Stimulated activated CD4-positive, alpha-beta T cell treated with anti-CD3 and anti-CD28 coated beads, Interleukin-2, amount 100 ng/mL, for 48 hours (primary cell): ENCODE measurements at places on chromosomes 1 and 21.
A peak's percentile ranks its signal among the peaks of the same experiment; 100 is the strongest.

- no peak for DNase-seq
Observed at GRCh38 chr1:181135437-181135731, 46.9 kb downstream of the IER5 start.

DNA sequence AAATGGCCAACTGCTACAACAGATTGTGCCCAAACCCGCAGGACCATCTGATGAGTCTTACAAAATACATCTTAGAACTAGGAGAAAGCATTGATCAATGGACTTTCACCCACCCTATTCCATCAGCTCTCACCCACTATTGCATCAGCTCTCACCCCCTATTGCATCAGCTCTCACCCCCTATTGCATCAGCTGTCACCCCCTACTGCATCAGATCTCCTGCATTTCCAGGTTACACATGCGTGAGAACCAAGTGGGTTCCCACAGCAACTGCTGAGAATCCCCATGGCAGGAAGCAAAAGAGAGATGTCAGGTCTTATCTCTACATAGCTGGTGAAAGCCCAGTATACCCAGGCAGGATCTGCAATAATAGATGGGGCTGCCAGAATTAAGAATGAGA lies 533.5 kb downstream of the LTN1 start:
- DNase-seq, result no peak

DNA sequence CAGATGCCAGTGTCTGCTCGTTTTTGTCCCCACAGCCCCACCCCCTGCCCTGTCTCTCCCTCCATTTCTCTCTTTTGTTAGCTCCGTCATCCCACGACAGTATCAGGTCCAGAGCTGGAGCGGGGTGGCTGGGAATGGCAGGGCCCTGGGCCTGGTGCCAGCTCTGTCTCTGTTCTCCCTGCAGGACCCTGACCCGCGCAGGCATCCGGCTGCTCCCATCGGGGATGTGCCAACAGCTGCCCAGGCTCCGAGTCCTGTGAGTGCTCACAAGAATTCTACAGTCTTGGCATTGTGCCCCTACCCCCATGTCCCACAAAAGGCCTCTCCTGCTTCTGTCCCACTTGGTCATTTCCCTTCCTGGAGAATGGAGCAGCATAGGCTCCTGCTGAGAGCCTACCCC lies 37.4 kb downstream of the UBE2T start:
- no peak for DNase-seq

DNA sequence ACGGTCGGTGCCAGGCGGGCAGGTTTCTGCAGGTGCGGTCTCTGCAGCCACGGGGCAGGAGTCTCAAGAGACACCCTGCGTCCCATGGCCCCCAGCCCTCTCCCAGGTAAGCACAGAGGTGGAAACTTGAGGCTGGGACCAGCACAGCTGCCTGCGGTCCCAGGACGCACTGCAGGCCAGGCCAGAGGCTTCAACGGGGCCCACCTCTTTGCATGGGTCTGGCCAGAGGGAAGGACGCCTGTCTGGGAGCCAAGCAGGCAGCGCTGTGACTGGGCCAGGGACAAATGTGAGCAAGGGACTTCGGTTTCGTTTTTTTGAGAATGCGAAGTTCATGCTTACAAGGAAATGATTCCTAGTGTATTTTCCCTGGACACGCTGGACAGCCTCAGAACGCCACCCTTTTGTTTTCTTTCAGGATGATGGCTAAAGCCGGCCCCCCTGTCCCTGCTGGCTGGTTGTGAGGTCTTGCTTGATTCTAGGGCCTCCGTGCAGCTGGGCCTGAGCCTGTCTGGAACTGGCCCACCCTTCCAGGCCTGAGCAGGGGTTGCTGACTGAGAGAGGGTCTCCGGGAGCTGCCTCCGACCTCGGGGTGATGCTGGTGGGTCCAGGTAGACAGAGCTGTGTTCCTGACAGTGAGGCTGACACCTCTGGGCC lies 38.3 kb downstream of the MORN1 start:
- DNase-seq, result no peak

- no peak for DNase-seq
Observed at GRCh38 chr1:69246710-69247109, 321.0 kb upstream of the LRRC7 start.

- DNase-seq, result no peak
Observed at GRCh38 chr1:231629132-231629531, 2.5 kb downstream of the DISC1 start.

DNA sequence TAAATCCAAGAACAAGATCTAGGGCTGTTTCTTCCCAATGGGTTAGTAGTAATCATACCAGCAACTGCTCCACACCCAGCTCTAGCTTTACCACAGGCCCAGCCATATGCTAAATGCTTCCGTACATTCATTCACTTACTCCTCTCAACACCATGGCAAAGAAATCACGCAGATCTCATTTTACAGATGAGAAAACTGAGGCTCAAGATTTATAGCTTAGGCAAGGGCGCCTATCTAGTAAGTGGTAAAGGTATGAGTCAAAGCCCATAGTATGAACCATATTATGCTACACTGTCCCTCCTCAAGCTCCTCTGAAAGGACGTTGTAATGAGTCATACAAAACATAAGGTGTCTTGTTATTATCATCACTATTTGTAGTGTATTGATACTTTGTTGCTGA lies 82.2 kb downstream of the NIBAN1 start:
- no peak for DNase-seq

- DNase-seq, result no peak
Observed at GRCh38 chr1:55926906-55927471, 652.4 kb downstream of the PLPP3 start.

GRCh38 chr1:160260406-160261382 lies 1.7 kb downstream of the DCAF8 start:
- no peak for DNase-seq

DNA sequence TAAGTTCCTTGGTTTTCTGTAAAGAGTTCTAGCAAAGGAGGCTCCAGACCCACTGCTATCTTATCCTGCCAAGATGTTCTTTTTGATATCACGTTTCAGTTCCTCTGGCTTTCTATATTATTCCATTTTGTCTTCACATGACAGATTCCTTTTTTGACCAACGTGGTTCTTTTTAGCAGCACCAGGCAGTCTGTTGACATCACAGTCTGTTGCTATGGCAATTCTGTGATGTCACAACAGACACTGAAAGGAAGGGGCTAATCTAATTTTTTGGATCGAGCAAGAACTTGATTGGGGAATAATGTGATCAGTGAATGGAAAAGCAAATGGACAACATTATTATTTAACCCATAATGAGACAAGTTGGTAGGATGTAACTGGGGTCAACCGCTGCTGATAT lies 64.5 kb upstream of the GOLT1A start:
- no peak for DNase-seq

DNA sequence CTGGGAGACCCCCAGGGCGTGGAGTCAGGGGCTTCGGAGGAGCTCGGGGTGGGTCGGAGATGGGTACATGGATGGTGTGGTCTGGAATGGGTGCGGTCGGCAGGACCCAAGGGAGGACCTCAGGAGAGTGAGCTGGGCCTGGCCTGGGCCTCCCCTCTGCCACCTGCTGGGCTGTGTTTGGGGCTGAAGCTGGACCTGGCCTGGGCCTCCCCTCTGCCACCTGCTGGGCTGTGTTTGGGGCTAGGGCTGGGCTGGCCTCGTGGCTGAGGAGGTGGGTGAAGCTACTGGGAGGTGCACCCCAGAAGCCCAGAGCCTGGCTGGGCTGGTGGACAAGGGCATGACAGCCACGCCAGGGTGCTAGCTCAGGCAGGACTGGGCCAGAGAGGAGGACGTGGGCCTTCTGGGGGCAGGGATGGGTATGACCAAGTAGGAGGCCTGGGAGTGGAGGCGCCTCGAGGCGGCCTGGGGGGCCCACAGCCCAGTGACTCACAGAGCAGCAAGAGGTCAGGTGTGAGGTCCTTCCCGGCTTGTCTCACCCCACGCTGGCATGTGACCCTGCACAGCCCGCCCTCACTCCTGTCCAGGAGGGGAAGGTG lies 14.5 kb downstream of the SAMD11 start:
- no peak for DNase-seq

GRCh38 chr1:2003541-2004131 lies at the start of gene CFAP74:
Gene CFAP74 (minus strand): TSS chr1:2003786. CDS start chr1:1990956, 12,830 bp downstream.
- DNase-seq, result no peak

DNA sequence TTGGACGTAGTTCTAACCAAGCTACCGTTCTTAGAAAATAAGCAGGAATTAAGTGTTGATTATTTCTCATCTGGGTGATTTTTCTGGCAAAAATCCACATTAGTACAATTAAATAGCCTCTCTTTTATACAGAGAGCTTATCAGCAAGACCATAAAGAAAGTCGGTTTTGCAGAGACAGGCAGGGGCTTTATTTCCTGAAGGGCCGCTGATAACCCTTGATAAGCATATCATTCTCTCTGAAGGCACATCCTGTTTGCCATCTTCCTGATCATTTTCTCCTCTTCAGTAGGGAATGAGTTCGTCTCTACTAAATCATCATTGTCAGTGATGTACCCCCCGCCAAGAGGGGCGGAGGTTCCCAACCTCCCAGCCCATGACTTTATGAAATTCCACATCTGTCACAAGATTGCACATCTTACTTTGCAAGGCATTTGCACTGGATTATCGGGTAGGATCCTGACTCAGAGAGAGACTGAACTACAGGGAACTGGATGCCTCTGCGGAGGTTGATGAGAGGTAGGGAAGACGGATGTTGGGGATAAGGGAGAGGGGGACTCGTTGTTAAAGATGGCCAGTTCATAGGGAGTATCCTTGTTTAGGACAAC lies 115.7 kb downstream of the KCNJ6 start:
- no peak for DNase-seq

- DNase-seq, result peak; percentile 47
Observed at GRCh38 chr1:157992031-157992832, 1.2 kb upstream of the KIRREL1 start.

GRCh38 chr1:41540886-41541591 lies 56.6 kb upstream of the EDN2 start:
- no peak for DNase-seq

- no peak for DNase-seq
Observed at GRCh38 chr1:213969958-213970555, 17.7 kb upstream of the PROX1 start.
